ENCODE measurements at places on chromosomes 6 and 20. TPM values are rescaled to one million over a fixed set of nuclear protein-coding genes. Genes with fewer than 3 reads are reported as not detected.

The DEFB116 gene
- total RNA-seq = not detected

The NCOA3 gene
- 81.0 TPM for total RNA-seq

The ID4 gene
- not detected for total RNA-seq

The RCAN2 gene
- total RNA-seq = 3.1 TPM

The C20orf144 gene
- 0.33 TPM for total RNA-seq

The MLN gene
- total RNA-seq = not detected

The UST gene
- 0.80 TPM for total RNA-seq

The MDC1 gene
- total RNA-seq = 54.6 TPM

The MRPS18B gene
- 42.8 TPM for total RNA-seq

The L3MBTL3 gene
- total RNA-seq = 15.0 TPM

The ADGRB3 gene
- not detected for total RNA-seq

The TRIM15 gene
- total RNA-seq = not detected

The TBPL1 gene
- total RNA-seq = 35.5 TPM

The OR14J1 gene
- not detected for total RNA-seq

- DNase-seq = no peak
Observed at GRCh38 chr6:144762469-144762868, 477.3 kb downstream of the UTRN start.

GRCh38 chr6:137342607-137343190 lies 123.5 kb upstream of the IFNGR1 start:
- no peak for DNase-seq

- DNase-seq = peak; percentile 56
Observed at GRCh38 chr6:37314487-37315156, 39.2 kb upstream of the RNF8 start.

- DNase-seq = no peak
Observed at GRCh38 chr6:135305684-135306083, 124.6 kb downstream of the MYB start.

DNA sequence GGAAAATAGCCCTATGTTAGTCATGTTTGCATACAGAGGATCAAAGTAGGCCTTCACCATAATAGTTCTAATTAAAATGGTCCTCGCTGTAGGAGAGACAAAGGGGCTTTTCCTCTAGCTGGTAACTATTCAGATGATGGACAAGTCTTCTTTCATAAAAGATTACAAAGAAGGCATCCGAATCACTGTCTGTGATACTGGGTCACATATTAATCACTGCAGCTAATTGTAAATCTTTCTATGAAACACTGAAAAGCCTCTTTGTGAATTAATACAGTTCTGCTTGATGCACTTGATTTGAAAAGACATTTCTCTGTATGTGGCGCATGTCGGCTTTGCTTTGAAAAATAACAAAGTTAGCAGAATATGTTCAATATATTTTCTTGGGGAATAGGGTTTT lies 520.8 kb downstream of the KIF16B start:
- no peak for DNase-seq

GRCh38 chr6:12420626-12421025 lies 130.5 kb downstream of the EDN1 start:
- DNase-seq = no peak

- no peak for DNase-seq
Observed at GRCh38 chr6:23181356-23182110, 612.2 kb downstream of the HDGFL1 start.

- no peak for DNase-seq
Observed at GRCh38 chr6:135581211-135581610, 83.7 kb upstream of the AHI1 start.

DNA sequence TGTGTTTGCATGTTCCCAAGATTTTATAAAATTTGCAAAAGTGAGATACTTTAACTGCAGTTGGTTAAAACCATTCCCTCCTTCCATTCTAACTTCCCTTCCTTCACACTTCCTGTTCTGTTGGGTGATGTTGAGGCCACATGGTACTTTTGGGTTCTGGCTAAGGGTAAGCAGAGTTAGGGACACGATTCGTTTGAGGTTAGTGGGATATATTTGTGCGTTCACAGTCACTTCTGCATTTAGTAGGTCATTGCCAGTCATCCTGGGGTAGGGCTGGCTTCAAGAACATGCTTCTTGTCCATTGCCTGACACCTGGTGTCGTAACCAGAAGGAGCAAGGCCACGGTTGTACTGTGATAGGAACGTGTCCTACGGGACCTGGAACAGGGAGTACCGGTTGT lies 340.1 kb downstream of the ZFAND3 start:
- DNase-seq = no peak

DNA sequence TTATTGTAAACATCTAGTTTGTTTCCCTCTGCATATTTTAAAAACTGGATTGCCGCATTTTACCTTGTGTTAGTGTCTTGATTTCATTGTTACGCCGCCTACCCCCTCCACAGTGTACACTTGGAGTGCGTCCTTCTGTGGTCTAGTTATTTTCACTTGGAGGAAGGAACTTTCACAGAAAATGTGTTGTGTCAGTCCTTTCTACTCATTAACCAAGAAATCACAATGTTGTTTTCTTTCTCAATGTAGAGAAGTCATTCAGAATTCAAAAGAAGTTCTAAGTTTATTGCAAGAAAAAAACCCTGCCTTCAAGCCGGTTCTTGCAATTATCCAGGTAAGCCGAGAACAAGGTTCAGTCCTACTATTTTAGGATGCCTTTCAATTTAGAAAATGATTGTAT lies 10.3 kb downstream of the MTHFD1L start:
- no peak for DNase-seq

GRCh38 chr6:114334237-114334636 lies 8.6 kb downstream of the HS3ST5 start:
- DNase-seq = no peak

GRCh38 chr6:121365536-121366521 lies 31.5 kb upstream of the TBC1D32 start:
- DNase-seq = no peak

DNA sequence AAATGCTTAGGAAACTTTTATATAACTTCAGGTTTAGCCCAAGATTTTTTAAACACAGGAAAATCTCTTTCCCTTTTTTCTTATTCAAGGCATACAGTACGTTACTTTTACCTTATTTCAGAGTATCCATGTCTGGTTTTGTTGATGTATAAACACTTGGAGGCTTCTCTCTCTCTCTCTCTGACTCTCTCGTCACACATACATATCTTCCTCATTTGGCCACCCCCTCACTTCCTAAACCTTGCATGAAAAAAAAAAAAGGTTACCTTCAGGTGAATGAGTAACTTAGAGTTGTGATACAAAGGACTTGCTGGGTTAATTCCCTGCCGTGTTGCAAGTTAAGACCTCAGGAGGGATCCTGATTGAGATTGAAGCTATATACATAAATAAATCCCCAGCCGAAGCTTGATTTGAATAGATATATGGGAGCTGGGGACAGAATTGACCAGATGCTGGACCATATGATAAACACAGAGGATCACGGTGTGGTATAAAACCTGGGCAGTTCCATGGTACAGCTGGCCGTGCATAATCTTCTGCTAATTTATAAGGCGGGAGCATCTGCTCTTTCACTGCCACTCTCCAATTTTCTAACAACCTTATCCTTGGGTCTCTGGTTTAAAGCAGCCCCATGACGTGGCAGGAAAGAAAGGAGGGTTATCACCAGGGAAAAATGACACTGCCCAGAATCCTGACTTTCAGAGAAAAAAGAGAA lies 55.1 kb upstream of the IL20RA start:
- DNase-seq = no peak

DNA sequence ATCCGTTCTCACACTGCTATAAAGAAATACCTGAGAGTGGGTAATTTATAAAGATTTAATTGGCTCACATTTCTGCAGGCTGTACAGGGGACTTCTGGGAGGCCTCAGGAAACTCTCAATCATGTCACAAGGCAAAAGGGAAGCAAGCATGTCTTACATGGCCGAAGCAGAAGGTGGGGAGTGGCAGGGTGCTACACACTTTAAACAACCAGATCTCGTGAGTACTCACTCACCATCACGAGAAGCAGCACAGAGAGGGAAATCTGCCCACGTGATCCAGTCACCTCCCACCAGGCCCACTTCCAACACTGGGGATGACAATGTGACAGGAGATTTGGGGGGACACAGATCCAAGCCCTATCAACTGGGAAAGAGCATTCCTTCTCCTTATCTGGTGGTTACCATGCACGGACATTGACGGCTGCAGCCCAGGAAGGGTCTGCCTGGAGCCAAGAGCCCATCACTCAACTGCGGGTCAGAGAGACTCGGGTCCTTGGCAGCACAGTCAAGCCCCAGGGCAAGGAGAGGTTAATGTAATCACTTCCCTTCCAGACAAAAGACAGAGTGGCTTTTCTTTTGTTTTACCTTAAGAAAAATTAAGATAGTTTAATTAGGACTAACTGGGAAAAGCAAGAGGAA lies 112.3 kb upstream of the CST7 start:
- DNase-seq = no peak

- no peak for DNase-seq
Observed at GRCh38 chr20:25511183-25511582, 74.1 kb downstream of the NINL start.

DNA sequence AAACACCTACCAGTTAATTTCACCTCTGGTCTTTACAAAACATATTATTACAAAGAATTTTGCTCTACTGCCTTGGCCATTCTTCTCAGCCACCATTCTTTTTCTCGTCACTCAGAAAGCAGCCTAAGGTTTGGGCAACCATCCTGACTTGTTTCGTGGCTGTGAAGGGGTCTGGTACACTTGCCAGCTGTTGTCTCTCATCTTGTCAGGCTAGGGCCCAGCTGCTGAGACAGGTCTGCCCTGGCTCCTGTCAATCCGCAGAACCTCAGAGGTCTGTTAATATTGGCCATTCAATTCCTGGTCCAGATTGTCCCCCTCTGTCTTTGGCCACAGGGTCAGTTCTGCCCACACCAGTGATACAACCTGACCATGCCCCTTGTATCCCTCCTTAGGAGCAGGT lies 197.7 kb downstream of the UBE3D start:
- no peak for DNase-seq

DNA sequence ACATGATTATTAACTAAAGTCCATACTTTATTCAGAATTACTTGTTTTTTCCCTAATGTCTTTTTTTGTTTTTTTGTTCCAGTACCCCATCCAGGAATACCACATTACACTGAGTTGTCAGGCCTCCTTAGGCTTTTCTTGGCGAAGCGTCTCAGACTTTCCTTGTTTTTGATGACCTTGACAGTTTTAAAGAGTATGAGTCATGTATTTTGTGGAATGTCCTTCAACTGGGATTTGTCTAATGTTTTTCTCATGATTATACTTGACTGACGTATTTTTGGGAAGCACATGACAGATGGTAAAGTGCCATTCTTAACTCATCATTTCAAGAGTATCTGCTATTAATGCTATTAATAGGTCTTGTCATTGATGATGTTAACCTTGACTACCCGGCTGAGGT lies 23.6 kb downstream of the ENPP1 start:
- DNase-seq = no peak

DNA sequence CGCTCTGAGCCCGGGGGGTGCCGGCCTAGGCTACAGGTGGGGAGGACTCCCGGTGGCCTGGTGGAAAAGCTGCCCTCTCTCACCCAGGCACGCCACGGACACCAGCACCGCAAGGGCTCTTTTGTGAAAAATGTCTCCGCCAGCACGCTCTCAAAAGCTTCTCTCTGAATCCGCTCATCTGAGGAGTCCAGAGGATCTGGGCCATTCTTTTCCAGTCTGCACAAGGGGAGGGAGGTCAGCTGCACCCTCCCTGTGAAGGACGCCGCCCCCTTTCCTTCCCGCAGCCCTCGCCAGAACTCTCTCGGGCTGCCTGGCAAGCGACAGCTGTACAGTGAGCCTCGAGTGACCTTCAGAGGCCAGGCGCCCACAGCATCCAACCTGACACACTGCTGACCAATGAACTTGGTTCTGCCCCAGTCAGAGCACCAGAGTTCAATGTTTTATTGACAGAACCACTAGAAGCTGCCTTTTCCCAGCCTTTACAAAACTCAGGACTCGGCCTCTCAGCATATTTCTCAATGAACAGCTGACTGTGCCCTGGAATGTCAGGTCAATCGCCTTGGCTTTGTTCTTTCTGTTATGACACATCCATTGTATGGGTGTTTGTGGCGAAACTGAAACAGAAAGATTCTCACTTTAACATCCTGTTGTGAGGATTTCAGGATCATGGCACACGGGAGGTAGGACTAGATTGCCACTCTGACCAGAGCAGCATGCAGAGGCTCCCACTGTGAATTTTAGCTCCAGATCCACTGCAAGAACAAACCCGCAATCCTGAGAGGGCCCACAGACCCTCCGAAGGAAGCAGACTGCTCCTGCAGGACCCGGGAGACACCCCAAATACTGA lies 26.7 kb downstream of the SERPINB9 start:
- no peak for DNase-seq

DNA sequence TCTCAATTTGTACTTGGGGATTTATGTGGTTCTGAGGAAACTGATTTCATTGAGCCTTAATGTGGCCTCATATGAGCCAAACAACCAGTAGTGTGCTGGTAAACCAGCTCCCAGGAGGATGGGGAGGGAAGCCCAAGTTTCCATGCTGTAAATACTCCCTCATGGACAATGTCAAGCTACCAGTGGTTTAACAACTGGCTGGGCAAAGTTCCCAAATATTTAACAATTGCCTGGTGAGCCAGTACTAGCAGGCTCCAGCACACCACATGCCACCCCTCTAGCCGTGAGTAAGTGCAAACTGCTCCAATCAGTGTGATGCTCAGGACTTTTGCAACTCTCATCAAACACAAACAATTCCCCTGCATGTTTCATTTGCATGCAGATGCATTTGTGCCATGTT lies 19.2 kb upstream of the CDKN1A start:
- no peak for DNase-seq

GRCh38 chr6:129662406-129662766 lies 47.6 kb downstream of the ARHGAP18 start:
- DNase-seq = no peak

GRCh38 chr20:48132834-48133233 lies 347.6 kb upstream of the SULF2 start:
- no peak for DNase-seq

DNA sequence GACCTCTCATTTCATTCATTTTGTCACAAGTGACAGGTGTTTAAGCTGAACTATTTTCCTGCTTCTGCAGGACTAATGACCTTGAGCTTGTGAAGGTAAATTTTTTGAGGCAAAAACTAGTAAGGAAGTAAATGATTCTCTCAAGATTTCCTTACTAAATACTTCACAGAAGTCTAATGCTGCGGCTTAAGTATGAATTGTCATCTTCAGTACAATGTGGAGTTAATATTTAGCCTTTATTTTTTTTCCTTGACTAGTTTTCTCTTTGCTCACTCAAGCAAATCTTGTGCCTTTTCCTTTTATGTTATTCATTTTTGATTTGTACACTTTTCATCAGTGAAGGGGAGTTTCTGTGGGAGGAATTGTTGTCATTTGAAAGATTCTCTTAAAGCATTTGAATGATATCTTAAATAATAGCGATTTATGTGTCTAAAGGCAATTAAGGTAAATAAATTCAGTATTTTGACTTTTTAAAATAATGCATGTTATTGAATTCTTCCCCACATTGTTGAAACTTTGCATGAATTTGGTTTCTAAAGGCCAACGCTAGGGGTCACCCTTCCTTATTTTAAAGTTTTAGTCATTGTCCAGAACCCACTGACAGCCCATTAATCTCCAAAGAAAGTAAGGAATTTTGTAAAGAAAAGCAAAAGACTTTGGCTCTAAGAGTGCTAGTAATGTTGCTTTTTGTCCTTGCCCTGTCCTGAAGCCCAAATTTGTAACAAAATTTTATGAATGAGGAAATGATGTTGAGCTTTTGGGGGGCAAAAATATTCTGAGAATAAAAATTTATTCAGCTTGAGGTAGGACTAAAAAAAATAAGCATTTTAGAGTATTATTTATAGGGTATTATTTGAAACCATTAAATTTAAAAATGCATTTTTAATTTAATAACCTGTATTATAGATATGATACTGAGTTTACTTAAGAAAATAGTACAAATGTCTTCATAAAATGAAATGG lies 157.4 kb upstream of the LAMA2 start:
- no peak for DNase-seq

All from activated CD4-positive, alpha-beta memory T cell treated with anti-CD3 and anti-CD28 coated beads, Interleukin-2, amount 10 ng/mL, durations not matched to agents 7 days and 5 days (primary cell).